DMS153 (cell line): ENCODE measurements at places on chromosomes 5 and 9.

DNA sequence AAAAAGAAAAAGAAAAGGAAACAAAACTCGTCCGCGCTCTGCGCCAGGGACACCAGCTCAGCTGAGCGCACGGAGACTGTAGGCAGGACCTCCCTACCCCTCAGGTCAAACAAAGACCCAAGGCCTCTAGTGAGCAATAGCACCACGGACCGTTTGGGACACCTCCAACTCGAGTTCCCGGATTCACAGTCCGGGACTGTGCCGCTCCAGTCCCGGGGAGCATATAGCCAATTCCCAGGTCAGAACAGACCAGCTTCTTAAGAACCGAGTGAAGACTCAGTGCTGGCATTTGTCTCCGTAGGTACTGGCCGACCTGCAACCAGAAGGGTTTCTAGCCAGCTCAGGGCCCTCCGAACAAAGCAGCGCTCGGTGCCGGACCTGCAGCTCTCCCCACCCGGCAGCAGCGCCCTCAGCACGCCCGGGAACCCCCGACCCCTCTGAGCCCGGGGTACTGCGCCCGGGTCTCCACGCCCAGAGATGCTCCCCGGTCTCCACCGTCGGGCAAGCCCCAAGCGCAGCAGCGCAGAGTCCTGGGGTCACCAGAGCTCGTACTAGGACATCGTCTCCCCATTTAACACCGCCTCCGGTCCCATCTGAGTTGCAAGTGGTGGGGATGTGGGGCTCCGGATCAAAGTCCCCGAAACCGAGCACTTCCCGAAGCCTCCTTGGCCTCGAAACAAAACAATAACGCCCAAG, 591 bp downstream of the ABCA1 start:
- DNase-seq: peak; percentile 6

- no peak for DNase-seq
These were observed 22.9 kb downstream of the KIF2A start for GRCh38 chr5:62328772-62329491.

GRCh38 chr9:24776226-24776625, 230.5 kb upstream of the IZUMO3 start:
- DNase-seq: no peak

GRCh38 chr9:22954964-22955363, 508.3 kb downstream of the DMRTA1 start:
- DNase-seq: no peak

DNA sequence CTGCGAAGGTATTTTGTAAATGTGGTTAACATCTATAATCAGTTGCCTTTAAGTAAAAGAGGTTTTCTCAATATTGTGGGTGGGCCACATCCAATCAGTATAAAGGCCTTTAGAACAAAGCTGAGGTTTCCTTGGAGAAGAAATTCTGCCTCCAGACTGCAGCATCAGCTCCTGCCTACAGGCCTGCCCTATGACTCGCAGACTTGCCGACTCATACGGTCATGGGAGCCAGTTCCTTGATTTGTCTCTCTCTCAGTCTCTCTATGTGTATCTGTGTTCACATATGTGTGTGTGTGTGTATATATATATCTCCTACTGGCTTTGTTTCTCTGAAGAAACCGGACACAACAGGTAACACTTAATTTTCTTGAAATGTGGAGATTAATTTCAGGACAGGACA, 45.3 kb downstream of the SLC36A1 start:
- DNase-seq: no peak

DNA sequence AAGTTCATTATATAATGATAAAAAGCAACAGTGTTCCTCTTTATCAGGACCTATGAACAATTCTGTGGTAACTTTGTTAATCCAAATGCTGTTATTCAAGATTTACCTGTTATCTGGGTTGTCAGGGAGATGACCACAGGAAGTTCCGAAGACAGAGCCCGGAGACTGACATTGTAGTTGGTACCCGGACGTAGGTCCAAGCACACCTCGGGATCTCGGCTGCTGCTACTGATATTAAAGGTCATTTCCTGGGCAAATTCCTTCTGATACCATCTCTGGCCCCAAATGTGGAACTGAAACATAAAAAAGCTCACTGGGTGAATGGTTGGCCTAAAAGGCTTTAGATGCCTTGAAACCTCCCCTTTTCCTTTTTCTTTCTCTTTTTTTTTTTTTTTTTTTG, 96.7 kb downstream of the SUSD1 start:
- DNase-seq: no peak

DNA sequence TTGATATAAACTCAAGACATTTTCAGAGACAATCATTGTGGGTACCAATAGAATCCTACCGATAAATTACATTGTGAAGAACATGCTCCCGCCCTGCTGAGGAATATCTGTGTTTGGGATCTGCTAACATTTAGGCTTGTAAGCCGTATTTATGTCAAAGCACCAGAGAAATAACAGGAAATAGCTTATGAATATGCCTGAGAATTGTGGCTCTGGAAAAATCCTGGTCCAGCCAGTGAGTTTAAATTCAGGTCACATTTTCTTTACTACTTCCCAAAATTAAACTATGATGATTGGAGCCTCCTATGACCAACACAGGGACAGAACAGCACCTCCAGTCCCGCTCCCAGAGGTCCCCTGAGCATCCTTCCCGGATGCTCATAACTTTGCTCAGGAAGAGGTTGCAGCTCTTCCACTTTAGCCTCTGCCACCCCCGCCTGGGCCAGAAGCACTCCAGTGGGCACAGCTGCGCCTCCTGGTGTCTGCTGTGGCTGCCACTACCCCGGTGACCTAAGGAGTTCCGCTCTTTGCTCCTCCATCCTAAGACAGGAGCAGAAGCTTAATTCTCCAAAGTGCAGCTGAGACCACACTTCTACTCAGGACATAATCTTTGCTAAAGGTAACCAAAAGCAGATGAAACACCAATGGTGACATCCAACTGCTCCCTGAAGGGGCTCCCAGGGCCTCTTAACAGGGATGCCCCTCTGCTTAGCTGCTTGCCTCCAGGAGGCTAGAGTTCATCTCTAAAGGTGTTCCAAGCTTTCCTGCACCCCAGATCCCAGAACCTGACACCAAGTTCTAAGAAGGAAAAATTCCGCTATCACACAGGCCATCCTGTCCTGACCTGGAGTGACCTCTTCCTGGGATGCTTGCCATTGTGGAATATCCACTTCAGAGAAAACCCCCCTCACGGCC, 58.8 kb downstream of the SLC1A1 start:
- no peak for DNase-seq

- DNase-seq: no peak
These were observed 31.5 kb downstream of the ZSWIM6 start for GRCh38 chr5:61363401-61364114.

DNA sequence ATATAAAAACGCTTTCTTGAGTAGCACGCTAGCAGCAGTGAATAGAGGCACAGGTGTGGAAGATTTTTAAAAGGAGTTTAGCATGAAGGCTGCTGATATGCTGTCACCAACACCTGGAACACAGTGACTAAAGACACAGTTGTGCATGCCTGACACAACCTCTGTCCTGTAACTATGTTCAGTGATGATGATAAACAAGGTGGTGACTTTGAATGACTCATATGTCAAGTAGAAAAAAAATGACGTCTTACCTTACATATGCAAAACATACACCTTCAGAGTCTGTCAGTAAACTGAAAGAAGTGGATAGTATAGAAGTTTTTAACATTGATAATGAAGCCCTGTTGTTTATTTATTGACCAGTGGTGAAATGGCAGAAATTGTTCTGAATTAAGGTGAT, 66.2 kb upstream of the ADCY2 start:
- no peak for DNase-seq

GRCh38 chr5:101942321-101942882, 353.7 kb downstream of the SLCO4C1 start:
- peak; percentile 6 for DNase-seq

DNA sequence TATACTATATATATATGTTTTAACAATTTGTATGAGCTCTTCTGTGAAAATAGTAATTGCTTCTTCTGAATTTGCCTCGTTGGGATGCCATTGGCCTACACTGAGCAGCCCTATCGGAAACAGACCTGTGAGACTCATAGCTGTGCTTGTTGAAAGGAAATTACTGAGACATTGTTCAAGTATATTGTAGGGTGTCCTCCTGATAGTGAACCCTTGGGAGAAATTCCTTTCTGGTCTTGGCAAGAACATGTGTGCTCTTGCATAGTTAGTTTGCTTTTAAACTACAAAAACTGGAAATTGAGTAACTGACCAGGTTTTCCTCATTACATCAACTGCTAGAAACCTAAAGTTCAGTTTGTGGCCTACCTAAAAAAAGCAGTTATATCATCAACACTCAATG, 160.9 kb downstream of the LURAP1L start:
- DNase-seq: no peak

DNA sequence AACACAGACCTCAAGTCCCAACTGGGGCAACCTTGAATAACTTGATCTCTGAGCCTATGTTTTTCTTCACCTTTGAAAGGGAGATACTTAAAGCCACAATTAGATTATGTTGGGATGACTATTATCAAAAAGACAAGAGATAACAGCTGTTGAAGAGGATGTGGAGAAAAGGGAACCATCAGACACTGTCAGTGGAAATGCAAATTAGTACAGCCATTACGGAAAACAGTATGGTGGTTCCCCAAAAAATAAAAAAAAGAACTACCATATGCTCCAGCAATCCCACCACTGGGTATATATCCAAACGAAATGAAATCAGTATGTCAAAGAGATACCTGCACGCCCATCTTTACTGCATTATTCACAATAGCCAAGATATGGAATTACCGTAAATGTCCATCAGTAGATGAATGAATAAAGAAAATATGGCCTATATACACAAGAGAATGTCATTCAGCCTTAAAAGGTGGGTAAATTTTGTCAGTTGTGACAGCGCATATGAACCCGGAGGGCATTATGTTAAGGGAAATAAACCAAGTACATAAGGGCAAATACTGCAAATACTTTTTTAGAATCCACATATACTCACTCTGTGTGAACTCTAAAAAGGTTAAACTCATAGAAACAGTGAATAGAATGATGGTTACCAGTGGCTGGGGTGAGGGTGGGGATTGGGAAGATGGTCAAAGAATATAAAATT, 12.7 kb downstream of the FAT2 start:
- DNase-seq: no peak

DNA sequence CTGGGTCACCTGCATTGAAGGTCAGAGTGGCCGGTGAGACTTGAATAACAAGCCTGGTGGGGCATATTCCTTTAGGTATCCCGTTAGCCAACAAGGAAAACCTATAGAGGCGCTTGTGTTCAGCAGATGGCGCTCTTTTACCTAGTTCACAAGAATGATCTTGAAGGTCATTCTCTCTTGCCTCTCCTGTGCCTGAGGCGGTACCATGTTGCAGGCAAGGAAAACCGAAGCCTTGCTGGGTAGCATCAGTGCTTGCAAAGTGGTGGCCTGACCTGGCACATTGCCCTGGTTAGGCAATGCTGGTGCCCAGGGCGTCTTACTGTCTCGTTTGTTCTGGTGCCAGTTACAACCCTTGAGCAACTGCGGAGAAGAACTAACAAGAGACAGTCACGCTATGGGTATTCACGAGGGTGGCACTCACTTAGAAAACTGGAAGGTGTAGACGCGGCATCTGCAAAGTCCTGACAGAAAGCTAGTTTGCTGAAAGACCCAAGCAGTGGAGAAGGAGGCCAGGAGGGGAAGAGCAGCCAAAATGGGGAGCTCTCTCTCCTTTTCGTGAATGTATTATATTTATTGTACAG, 56.7 kb downstream of the AOPEP start:
- DNase-seq: peak; percentile 87

GRCh38 chr5:53877243-53877642, 316.8 kb downstream of the NDUFS4 start:
- DNase-seq: no peak

GRCh38 chr9:104085525-104085924, 8.6 kb upstream of the SMC2 start:
- DNase-seq: no peak

GRCh38 chr9:37938121-37938891, 34.4 kb upstream of the SLC25A51 start:
- DNase-seq: no peak

- DNase-seq: no peak
These were observed 44.8 kb downstream of the RCL1 start for GRCh38 chr9:4837261-4838188.

DNA sequence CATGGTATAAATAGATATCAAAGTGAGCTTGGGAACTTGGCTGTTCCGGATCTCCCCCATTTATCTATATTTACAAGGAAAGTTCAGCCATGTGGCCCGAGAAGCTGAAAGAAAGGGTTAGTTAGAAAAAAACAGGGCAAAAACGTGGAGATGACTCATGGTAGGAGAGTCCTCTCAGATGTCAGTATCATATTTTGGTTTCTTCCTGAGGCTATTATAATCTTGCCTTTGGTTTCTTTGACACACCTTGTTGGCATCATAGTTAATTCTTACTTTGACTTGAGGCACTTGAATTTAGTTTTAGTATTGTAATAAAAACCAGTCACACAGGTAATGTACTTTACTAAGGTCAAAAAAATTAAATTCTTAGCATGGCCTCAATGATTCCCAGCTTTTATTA, 59.9 kb downstream of the GABRA6 start:
- no peak for DNase-seq

DNA sequence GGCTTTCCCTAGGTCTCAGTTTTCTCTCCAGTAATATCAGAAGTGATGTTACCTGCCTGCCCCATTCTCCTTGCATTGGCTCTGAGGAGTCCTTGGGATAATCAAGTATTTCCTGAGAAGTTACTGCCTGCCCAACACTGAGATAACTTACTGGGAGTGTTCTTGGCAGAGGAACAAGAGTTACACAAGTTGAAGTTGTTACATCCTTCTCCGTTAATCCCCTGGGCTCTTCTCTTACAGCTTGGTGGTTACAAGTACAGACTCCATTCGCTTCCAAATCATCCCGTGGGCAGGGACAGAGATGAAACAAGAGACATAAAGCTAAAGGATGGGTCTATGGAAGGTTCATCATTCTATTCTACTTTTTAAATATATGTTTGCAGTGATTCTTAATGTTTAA, 74.1 kb upstream of the SAP30L start:
- no peak for DNase-seq

GRCh38 chr9:131732061-131732526, 7.8 kb downstream of the RAPGEF1 start:
- DNase-seq: peak; percentile 41

- DNase-seq: no peak
These were observed 22.7 kb upstream of the TRAF1 start for GRCh38 chr9:120949290-120949689.

GRCh38 chr9:135291165-135291564, 188.4 kb upstream of the PPP1R26 start:
- DNase-seq: no peak

GRCh38 chr9:137311171-137311985, 9.3 kb upstream of the NRARP start:
- peak; percentile 53 for DNase-seq

DNA sequence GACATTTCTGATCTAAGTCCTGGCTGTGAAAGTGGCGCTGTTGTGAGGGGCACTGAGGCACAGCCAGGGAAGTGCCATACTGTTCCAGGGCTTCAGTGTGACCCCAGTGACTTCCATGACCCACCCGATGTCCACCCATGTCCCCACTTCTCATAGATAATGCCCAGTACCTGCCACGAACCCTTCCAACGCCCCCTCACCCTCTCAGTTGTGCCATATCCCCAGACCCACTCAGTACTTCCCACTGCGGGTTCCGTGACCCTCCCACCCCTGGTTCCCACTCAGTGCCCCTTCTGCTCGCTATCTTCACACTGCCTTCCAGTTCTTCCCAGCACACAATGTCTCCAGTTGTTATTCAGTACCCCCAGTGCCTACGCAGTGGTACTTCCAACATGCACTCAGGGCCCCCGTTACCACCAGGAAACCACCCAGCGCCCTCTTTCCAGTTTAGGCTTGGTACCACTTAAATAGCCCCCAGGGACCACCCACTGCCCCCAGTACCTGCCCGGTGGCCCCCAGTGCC, 30.7 kb upstream of the PSD2 start:
- DNase-seq: no peak

GRCh38 chr9:120875954-120876841, 790 bp downstream of the PHF19 start:
- DNase-seq: peak; percentile 91

- no peak for DNase-seq
These were observed 71.7 kb downstream of the TEX10 start for GRCh38 chr9:100281066-100281465.
